Fibroblast of the conjunctiva (primary cell): ENCODE measurements at places on chromosomes 11 and 22.

DNA sequence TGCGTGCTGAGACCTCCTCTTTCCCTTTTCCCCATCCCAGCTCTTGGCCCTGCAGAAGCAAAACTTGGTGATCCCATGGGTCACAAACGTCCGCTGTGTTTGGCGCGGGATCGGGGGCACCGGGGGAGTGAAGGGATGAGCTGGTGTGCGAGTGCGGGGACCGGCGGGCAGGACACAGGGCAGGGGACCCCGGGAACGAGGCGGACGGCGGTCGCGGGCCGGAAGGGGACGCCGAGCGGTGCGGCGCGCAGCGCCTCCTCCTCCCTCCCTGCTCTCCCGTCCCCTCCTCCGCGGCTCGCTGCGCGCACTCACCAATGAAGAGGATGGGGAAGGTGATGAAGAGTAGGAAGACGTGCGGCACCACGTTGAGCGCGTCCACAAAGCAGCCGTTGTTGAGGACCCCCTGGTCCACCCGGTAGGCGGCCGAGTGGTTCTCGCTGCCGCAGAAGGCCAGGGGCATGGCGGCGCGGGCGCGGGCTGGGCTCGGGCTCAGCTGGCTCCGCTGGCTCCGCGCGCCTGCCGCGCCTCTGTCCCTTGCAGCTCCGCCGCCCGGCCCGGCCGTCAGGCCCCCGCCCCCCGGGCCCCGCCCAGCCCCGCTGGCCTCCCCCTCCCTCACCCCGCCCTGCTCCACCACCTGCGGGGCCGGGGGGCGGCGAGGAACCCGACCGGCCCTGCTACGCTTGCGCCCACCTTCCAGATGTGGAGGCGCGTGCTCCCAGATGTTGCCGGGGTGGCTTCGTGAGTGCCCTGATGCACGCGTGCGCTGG, at the start of gene ABCC8:
TSS of gene ABCC8 (minus strand) at position 529 of the 767 bp plus-strand sequence. CDS start at position 460, 69 bp downstream.
- DNase-seq = no peak

DNA sequence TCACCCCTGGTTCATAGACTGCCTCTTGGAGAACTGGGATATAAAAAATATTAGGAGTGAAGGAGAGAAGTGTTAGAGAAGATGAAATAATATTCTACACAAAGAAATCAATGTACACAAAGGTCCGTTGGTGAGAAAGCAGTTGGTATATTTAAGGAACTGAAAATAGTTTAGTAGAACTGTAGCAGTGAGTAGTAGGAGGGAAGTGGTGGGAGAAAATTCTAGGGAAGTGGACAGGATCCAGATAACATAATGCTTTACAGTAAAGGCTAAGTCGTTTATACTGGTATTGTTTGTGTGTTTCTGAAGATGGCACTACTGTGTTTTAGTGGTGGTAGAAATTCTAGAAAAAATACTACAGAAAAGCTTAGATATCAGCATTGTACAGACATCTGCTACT, 120.8 kb upstream of the CHORDC1 start:
- DNase-seq = no peak

DNA sequence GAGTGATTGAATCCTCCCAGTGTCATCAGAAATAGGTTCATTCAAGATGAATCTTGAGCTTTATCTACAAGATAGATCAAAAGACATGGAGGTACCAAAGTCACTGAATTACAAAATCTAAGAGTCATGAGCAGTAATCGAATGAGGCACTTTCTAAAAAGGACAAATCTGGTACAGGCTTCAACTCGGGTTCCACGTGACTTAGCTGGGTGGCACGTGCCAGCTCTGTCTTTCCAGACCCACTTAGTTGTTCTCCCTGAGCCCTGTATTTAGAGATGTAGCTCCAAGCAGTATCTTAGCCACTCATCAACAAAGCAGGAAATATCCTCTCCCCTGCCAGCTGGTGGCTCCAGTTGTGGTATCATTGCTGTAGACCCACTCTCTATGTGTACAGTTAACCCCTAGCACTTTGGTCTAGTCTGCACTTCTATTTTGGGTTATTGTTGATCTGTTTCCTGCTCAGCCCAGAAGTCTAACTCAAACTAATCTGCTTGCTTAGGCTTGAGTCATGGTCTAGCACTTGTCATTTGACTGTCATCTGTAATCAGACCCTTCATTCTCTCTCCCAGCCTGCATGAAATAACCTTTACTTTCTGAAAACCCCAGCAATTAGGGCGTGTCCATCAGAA, 528.7 kb downstream of the ETS1 start:
- no peak for DNase-seq

DNA sequence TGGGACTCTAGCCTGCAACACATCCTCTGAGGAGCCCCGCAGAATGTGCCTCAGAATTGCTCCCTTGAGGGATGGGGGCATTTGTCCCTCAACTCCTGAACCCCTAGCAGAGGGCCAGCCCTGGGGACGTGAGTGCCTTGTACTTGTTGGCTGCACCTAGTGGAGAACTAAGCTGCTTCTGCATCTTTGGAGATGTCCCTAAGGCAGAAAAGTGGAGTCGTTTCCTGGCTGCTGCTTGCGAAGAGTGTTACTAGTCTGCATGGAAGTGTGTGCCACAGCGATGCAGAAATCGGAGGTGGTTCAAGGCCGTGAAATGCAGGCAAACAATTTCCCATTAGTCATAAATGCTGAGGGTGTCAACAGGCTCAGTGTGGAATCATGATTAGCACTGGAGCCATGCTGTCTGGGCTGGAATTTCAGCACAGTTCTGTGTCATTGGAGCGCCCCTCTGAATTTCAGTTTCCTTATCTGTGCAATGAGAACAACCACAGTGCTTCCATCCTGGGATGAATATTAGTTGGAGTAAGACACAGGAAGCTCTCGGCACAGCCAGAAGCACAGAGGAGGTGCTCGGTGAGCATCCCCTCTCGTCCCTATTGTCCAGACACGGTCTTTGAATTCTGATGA, 56.5 kb downstream of the MIAT start:
- DNase-seq = no peak

DNA sequence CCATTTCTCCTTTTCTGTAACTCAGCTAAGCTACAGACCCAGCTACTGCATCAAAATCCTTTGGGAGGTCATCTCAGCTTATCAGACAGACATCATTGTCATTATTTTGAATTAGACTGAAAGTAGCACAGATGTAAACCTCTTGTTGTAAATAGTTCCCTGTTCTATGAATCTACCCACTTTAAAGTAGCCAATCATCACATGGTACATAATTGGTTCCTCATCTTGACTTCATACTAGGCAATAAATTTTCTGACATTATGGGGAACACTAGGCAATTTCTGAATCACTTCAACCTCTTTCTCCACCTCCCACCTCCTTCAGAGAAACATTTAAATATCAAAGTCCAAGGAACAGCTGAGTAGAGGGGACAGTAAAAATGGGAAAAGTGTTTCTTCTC, 47.9 kb downstream of the MPPED2 start:
- DNase-seq = no peak

- DNase-seq = no peak
These were observed 435.3 kb downstream of the NELL1 start for GRCh38 chr11:21104641-21105040.
